ENCODE measurements at places on chromosomes 7 and 10.

- no peak for DNase-seq
These were observed 16.3 kb upstream of the VPS26A start for GRCh38 chr10:69107699-69108098.

- no peak for DNase-seq
These were observed 153.0 kb downstream of the GRK5 start for GRCh38 chr10:119360181-119360921.

DNA sequence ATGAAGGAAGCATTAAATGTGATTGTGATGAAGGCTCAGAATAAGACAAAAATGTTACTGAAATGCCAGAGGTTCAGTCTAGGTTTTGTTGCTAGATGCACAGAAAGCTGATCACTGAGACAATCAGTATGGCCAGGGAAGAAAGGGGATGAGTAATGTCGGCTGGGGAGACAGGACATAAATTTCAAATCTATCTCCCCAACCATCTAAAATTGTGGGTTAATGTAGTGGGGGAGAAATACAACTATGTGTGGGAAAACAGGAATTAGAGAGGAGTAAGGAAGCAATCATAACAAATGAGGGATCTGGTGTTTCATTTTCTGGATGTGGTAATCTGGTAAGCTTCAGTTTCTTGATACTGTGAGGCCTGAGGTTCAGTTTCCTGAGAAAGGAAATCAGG lies 1111.0 kb downstream of the XPNPEP1 start:
- DNase-seq = no peak

GRCh38 chr10:78948621-78949030 lies 120.1 kb upstream of the ZMIZ1 start:
- DNase-seq = no peak

DNA sequence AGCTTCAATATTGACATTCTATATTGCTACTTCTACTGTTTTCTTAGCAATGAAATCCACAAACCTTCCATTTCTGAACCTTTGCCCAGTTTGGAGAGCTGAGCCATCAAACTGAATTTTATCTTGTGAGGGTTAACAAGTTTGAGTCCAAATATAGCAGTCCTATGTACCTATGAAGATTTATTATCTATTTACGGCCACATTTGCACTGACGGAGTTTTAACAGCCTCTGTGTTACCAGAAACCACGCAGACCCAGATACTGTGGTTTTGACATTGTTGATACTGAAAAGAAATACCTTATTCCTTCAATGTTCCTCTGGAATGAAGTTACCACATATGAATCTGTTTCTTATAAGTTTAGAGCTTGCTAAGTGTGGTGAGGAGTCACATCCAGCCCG lies 172.6 kb downstream of the FGFR2 start:
- DNase-seq = no peak

DNA sequence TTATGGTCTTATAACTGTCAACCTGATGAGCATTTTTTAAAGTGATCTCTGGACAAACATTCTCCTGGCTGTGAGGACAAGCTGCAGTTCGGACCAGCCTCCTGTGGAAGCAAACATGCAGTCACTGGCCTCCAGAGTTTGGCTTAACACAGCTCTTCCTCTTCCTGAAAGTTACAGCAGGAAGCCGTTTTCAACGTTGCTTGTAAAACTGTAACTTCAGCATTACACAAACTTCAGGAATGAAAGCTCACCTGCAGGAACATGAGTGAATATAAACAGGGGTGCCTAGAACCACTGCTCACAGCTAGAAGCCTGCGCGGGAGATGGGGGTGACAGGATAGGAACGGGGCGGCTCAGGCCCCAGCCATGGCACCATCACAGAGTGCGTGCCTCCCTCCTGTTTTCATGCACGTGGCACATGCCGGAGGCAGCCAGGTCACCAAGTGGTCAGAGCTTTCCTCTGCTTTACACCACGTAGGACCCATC lies 292.9 kb upstream of the PITRM1 start:
- no peak for DNase-seq

DNA sequence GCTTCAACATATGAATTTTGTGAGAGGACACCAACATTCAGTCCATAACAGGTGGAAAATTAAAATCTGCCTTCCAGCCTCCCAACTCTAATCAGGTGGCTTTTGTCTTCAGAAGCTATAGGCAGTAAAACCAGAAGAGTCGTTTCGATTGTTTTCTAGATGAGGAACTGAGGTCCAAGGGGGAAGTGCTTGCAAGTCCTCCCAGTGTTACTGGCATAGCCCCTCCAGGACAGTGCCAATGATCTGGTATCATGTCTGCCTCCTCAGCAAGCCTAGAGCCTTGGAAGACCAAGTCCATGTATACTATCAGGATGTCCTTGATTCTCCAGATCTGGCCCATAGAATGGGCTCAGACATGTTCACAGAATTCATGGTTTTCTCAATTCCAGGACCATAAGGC lies 16.9 kb downstream of the CYP26A1 start:
- DNase-seq = no peak

GRCh38 chr10:13139676-13140075 lies 21.7 kb upstream of the MCM10 start:
- DNase-seq = no peak

GRCh38 chr10:6737080-6737641 lies 157.1 kb upstream of the PRKCQ start:
- no peak for DNase-seq

GRCh38 chr10:116311706-116312490 lies 12.3 kb upstream of the CCDC172 start:
- DNase-seq = no peak

DNA sequence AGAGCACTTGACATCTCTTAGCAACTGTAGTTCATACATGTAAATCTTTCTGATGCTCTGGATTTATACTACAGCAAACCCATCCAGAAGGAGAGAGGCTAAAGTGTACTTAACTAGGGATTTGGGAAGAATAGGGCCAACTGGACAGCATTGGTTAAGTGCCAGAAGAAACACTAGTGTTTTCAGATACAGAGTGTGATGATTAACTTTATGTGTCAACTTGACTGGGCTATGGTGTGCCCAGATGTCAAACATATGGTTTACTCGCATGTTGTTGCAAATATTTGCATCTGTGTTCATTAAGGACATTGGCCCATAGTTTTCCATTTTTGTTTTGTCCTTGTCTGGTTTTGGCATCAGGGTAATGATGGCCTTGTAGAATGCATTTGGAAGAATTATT lies 384.7 kb upstream of the KCND2 start:
- DNase-seq = no peak

- DNase-seq = no peak
These were observed 399.9 kb downstream of the NXPH1 start for GRCh38 chr7:8833355-8833754.
